Keratinocyte (primary cell): ENCODE measurements at places on chromosomes 3 and 15. TPM values are rescaled to one million over a fixed set of nuclear protein-coding genes. Genes with fewer than 3 reads are reported as not detected.

Gene TMEM207
- not detected in 3 replicates for polyA plus RNA-seq

- no peak overlapping the region for H3K4me3 ChIP-seq
- no peaks in the 10 kb centered on the region for H3K27me3 ChIP-seq
- H3K36me3 ChIP-seq, result no peaks in the 10 kb centered on the region
- H3K27ac ChIP-seq, result no peak overlapping the region
- no peaks in the 10 kb centered on the region for H3K4me1 ChIP-seq
Observed at GRCh38 chr15:26712335-26712734, 60.5 kb downstream of the GABRB3 start.

DNA sequence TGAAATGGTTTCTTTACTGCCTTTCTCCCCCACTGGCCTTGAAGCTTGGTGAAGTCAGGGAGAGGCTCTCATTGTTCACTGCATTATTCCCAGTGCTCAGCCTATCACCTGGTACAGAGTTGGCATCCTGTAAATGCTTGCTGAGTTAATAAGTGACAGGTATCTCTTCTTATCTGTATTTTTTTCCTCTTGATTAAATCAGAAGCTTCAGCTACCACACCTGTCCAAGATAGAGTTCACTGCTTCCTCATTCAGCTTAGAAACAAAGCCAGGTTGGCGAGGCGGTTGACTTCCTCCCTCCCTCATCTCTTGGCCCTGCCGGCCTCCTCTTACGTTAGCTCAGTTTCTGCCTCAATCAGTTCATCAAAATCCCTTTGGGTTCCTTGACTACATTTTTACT, 142.8 kb downstream of the LIPC start:
- H3K27me3 ChIP-seq, result no peaks in the 10 kb centered on the region
- no peak overlapping the region for H3K27ac ChIP-seq
- no peak for DNase-seq
- H3K36me3 ChIP-seq, result no peaks in the 10 kb centered on the region
- H3K4me1 ChIP-seq, result no peaks in the 10 kb centered on the region

Gene LRRIQ4
- polyA plus RNA-seq, result not detected in 3 replicates

- no peaks in the 10 kb centered on the region for H3K27me3 ChIP-seq
- H3K4me3 ChIP-seq, result no peak overlapping the region
- no peak overlapping the region for H3K27ac ChIP-seq
Observed at GRCh38 chr3:115248274-115248673, 101.2 kb upstream of the ZBTB20 start.

DNA sequence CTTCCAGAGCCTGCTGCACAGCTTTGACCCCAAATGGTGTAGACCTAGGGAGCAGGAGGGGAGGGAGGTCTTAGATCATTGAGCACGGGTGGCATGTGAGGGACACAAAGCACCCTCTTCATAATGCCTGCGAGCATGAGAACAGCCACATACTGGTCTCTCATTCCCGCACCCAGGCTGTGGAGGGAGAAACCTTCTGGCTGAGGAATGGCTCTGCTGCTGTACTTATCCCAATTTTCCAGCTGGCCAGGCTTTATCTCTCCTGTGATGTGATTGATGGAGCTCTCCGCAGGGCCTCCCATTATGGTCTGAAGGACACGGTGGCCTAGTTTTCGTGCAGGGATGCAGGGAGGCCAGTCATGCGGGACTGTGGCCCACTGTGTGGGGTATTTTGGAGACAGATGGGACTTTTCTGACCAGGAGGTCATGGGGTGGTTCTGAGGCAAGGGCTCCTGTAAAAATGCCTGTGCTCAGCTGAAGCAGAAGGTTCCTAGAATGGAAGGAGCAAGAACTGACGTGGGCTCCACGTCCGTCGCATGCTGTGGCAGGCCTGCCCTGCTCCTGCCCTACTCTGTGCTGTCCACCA, 251.5 kb downstream of the PLCL2 start:
- H3K27ac ChIP-seq, result no peak overlapping the region
- H3K27me3 ChIP-seq, result no peaks in the 10 kb centered on the region

GRCh38 chr3:117692416-117692995, 982.9 kb downstream of the TUSC7 start:
- DNase-seq, result no peak
- H3K27me3 ChIP-seq, result no peaks in the 10 kb centered on the region
- no peak overlapping the region for H3K4me3 ChIP-seq
- no peaks in the 10 kb centered on the region for H3K4me1 ChIP-seq
- no peaks in the 10 kb centered on the region for H3K36me3 ChIP-seq

DNA sequence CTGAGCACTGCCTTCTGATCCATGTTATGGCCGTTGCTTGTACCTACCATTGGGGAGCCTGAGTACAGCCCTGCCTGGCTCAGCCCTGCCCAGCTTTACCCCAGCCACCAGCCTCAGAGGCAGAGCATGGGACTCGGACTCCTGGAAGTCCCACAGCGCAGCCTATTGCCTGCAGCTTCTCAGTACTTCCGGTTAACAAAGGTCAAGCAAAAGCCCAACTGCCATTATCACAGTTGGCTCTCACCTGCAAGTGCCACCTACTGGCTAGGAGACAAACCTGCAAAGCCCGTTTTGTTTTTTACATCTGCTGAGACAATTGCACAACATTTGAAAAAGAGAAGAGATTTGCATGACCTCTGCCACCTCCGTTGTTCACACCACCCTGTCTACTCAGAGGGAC, 1081.7 kb downstream of the NAALADL2 start:
- no peak overlapping the region for H3K4me3 ChIP-seq
- no peaks in the 10 kb centered on the region for H3K4me1 ChIP-seq
- H3K27me3 ChIP-seq, result no peaks in the 10 kb centered on the region
- no peaks in the 10 kb centered on the region for H3K36me3 ChIP-seq
- no peak overlapping the region for H3K27ac ChIP-seq

- H3K27me3 ChIP-seq, result no peaks in the 10 kb centered on the region
- H3K4me3 ChIP-seq, result no peak overlapping the region
- no peaks in the 10 kb centered on the region for H3K4me1 ChIP-seq
- DNase-seq, result no peak
- peaks cover 10% of the 10 kb centered on the region for H3K36me3 ChIP-seq
- no peak overlapping the region for H3K27ac ChIP-seq
Observed at GRCh38 chr15:80127911-80128310, 24.9 kb upstream of the FAH start.

DNA sequence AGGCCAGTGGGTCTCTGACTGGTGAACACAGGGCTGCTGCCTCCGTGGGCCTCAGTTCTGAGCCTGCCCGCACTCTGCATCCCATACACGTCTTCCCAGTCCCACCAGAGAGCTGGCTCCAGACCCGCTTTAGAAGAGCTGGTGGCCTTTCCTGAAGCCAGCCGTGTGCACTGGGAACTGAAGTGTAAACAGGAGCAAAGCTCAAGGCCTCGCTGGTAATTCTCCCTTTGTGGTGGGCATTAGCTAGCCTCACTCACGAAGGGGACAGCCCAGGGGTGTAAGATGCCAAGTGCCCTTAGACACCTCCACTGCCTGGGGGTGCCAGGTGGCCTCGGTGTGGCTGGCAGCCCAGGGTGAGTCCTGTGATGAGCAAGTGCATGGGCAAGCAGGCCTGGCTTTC, 12.9 kb upstream of the LINGO1 start:
- no peaks in the 10 kb centered on the region for H3K27me3 ChIP-seq
- H3K36me3 ChIP-seq, result no peaks in the 10 kb centered on the region
- no peak for DNase-seq

GRCh38 chr3:51947215-51947900, 5.2 kb downstream of the PARP3 start:
- H3K4me1 ChIP-seq, result peaks cover 8% of the 10 kb centered on the region
- DNase-seq, result no peak
- no peaks in the 10 kb centered on the region for H3K36me3 ChIP-seq
- H3K27me3 ChIP-seq, result peaks cover 2% of the 10 kb centered on the region

Gene SEMA3F
- polyA plus RNA-seq, result 72.8 to 115 TPM (median 102 TPM) in 3 replicates

DNA sequence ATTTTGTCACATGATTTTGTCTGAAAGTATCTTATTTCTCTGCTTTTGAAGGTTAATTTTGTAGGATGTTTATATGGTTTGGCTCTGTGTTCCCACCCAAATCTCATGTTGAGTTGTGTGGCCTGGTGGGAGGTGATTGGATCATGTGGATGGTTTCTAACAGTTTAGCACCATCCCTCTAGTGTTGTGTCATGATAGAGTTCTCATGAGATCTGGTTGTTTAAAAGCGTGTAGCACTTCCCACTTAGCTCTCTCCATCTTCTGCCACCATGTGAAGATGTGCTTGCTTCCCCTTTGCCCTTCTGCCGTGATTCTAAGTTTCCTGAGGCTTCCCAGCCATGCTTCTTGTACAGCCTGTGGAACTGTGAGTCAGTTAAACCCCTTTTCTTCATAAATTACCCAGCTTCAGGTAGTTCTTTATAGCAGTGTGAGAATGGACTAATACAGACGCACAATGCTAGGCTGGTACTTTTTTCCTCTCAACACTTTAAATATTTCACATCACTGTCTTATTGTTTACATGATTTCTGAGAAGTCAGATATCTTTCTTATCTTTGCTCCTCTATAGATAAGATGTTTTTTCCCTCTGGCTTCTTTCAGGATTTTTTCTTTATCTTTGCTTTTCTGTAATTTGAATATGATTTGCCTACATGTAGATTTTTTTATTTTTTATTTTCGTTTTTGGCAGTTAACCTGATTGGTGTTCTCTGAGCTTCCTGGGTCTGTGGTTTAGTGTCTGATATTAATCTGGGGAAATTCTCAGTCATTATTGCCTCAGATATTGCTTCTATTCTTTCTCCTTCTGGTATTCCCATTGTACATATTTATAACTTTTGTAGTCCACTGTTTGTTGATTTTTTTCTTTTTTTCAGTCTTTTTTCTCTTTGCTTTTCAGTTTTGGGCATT, 22.2 kb downstream of the BTD start:
- H3K27me3 ChIP-seq, result no peaks in the 10 kb centered on the region
- no peaks in the 10 kb centered on the region for H3K4me1 ChIP-seq
- no peaks in the 10 kb centered on the region for H3K36me3 ChIP-seq
- H3K27ac ChIP-seq, result no peak overlapping the region
- no peak overlapping the region for H3K4me3 ChIP-seq
- no peak for DNase-seq
